Sigmoid colon (tissue), 7 donors: ENCODE measurements at places on chromosomes 4 and X. TPM values are rescaled to one million over a fixed set of nuclear protein-coding genes. Genes with fewer than 3 reads are reported as not detected.
A peak's percentile ranks its signal among the peaks of the same experiment; 100 is the strongest.

DNA sequence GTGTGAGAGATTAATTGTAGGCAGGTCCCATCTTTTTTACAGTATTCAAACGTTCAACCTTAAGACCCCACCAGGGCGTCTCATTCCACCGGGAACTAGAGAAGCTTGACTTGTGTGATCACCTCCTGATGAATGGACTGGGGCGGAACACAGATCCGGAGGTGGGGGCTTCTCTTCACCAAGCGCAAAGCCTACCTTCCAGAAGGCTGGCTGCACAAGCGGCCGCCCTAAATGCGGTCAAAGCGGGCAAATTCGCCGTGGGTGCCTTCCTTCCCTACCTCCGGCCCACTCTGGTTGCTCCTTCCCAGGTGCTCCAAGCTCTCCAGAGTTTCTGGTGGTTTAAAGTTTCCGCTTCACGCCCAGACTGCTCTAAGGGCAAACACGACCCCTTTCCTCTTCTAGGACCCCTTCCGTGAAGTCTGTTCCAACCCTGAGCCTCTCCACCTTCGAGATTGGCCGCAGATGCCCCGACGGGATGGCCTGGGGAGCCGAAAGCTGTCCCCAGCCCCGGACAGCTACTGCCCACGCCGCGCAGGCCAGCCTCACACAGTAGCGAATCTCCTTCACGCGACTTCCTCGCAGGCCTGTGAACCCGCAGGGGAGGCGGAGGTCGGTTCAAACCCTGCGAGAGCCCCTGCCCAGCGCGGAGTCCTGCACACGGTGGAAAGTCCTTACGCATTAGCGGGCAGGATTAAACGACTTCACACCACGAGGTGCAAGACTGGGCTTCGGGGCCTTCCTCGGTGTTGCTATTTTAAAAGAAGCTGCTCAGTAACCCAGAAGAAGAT, 1.6 kb upstream of the WWC2 start:
- no peaks in the 10 kb centered on the region for H3K36me3 ChIP-seq
- H3K4me1 ChIP-seq: peaks cover 20% of the 10 kb centered on the region
- H3K27me3 ChIP-seq: no peaks in the 10 kb centered on the region
- no peak for DNase-seq
- peak overlapping the region; percentile 79 for H3K4me3 ChIP-seq

DNA sequence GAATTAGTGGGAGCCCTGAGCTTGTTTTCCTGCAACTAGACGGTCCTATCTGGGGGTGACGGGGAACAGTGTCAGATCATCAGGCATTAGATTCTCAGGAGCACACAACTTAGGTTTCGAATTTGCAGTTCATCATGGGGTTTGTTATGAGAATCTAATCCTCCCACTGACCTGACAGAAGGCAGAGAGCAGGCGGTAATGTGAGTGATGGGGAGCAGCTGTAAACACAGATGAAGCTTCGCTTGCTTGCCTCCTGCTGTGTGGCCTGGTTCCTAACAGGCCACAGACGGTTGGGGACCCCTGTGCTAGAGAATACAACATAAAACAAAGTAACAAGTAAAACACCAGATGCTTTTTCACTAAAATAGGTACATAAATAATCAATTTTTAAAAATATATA, 86.2 kb upstream of the BLTP1 start:
- H3K36me3 ChIP-seq: no peaks in the 10 kb centered on the region
- H3K27me3 ChIP-seq: no peaks in the 10 kb centered on the region
- H3K27ac ChIP-seq: no peak overlapping the region
- DNase-seq: no peak

DNA sequence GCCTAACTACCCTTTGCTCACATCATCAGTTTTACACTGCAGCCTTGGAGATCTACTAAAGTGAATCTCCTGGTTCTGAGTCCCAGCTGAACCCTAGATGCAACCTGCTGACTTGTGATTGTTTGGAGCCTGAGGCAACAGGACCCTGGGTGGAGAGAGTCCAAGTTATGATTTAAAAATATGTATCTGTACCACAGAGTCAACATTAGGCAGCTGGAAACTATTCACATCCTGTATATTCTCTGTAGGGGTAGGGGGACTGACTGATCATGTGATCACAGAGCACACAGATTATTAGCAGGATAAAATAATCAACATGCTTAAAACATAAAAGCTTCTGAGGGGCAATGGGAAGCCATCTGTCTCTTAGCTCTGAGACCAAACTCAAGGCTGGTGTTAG, 52.1 kb downstream of the CT47B1 start:
- H3K36me3 ChIP-seq: no peaks in the 10 kb centered on the region
- H3K27me3 ChIP-seq: no peaks in the 10 kb centered on the region
- DNase-seq: no peak
- no peak overlapping the region for H3K27ac ChIP-seq

The TBX22 gene
- polyA plus RNA-seq: not detected

DNA sequence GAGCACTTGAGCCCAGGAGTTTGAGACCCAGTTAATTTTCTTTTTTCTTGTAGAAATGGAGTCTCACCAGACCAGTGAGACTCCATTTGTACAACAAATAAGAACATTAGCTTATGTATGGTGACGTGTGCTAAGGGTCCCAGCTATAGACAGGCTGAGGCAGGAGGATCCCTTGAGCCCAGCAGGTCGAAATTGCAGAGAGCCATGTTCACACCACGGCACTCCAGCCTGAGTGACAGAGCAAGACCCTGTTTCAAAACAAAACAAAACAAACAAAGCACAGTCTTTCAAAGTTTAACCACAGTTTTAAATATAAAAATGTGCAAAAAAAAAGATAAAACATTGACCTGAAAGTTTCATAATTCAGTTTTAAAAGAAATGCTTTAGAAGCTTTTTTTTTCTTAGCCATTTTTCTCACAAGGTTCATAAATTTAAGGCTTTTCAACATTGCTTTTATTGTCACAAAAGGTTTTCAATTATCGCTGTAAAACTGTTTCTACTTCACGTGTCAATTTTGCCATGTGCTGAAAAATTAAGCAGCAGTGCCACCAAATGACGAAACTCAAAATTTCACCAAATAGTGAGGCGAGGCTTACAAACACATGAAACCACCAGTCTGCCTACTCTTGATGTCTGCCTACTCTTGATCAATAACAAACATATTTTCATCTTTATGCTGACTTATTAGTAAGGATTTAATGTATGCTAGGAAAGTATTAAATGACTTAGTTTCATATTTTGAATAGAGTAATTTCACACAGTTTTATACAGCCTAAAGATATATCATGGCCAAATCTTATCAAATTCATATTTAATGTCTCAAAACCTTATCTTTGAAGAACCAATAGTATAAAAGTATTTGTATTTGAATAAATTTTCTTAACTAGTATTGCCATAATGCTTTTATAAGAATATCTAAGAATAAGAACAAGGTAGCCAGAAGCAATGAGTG, 126.3 kb downstream of the NEK1 start:
- no peaks in the 10 kb centered on the region for H3K27me3 ChIP-seq
- H3K36me3 ChIP-seq: no peaks in the 10 kb centered on the region
- no peaks in the 10 kb centered on the region for H3K4me1 ChIP-seq
- no peak overlapping the region for H3K27ac ChIP-seq

The GABRG1 gene
- not detected for polyA plus RNA-seq

GRCh38 chrX:17596061-17596460, 141.2 kb upstream of the SCML1 start:
- no peak overlapping the region for H3K27ac ChIP-seq
- no peak for DNase-seq
- no peaks in the 10 kb centered on the region for H3K36me3 ChIP-seq
- no peak overlapping the region for H3K4me3 ChIP-seq
- H3K27me3 ChIP-seq: no peaks in the 10 kb centered on the region

- H3K27ac ChIP-seq: no peak overlapping the region
- H3K36me3 ChIP-seq: no peaks in the 10 kb centered on the region
- H3K4me1 ChIP-seq: no peaks in the 10 kb centered on the region
- no peaks in the 10 kb centered on the region for H3K27me3 ChIP-seq
These were observed 40.6 kb upstream of the PRDX4 start for GRCh38 chrX:23626651-23627050.

- no peaks in the 10 kb centered on the region for H3K36me3 ChIP-seq
- DNase-seq: peak; percentile 57
- no peaks in the 10 kb centered on the region for H3K4me1 ChIP-seq
- no peak overlapping the region for H3K27ac ChIP-seq
- H3K4me3 ChIP-seq: no peak overlapping the region
- no peaks in the 10 kb centered on the region for H3K27me3 ChIP-seq
These were observed 33.1 kb upstream of the CDKN2AIP start for GRCh38 chr4:183411291-183411861.

DNA sequence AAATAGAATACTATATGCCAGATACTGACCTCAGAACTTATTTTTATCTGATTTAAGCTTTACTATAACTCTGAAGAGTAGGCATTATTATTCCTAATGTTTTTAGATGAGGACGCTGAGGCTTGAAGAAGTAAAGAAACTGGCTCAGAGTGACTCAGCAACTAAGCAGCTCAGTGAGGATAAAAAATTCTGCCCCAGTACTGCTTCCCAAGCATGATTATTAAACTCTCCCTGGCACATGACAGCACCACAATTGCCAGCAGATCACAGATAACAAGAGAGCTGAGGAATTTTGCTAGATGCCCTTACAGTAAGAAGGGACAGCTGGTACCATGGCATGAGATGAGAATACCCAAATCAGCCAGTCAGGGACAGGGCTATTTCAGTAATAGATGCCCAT, 219.4 kb downstream of the NKX6-1 start:
- no peaks in the 10 kb centered on the region for H3K4me1 ChIP-seq
- no peak overlapping the region for H3K4me3 ChIP-seq
- no peaks in the 10 kb centered on the region for H3K36me3 ChIP-seq

DNA sequence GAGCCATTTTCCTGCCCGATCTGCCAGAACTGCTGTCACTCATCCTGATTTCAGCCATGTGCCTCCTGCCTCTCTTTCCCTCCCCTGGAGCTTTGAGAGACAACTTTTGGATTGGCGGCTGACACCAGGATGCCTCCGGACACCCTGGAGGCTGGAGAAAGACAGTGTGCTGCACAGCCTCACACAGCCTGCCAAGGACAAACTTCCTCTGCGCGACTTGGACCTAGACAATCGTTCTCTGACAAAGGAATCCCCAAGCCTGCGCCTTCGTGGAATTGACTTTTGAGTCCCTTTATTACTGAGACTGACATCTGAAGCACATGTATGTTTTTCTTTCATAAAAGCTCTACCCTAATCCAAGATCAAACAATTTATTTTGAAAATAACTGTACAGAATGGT, 10.8 kb upstream of the LDB2 start:
- peaks cover 5% of the 10 kb centered on the region for H3K4me1 ChIP-seq
- H3K27me3 ChIP-seq: no peaks in the 10 kb centered on the region
- H3K36me3 ChIP-seq: no peaks in the 10 kb centered on the region
- H3K27ac ChIP-seq: no peak overlapping the region
- DNase-seq: no peak
- H3K4me3 ChIP-seq: no peak overlapping the region

- no peak for DNase-seq
- H3K4me3 ChIP-seq: no peak overlapping the region
These were observed 40.9 kb upstream of the MSX1 start for GRCh38 chr4:4818415-4819212.

The CYLC1 gene
- polyA plus RNA-seq: not detected

DNA sequence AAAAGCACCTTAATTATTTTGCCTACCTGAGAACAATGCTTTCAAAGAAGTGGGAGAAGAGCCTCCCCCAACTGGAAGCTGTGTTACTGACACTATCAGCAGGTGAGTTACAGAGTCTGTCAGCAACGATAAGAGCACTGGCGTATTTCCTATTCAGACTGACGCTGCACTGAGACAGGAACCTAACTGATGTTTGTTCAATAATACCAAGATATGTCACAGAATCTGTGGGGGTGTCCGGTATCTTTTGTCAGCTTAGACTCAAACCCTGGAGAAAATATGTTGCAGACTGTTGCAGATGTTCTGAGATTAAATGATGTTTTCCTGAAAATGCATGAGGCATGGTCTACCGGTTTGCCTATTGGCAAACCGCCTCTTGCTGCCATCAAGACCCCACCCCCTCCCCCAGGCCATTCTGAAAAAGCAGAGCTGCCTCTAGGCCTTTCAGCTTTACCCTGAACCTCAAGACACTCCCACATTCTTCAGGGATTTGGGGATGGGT, 115.2 kb upstream of the KIT start:
- DNase-seq: no peak
- no peak overlapping the region for H3K4me3 ChIP-seq
- no peak overlapping the region for H3K27ac ChIP-seq

GRCh38 chr4:109699553-109700225, 3.6 kb downstream of the CASP6 start:
- H3K27me3 ChIP-seq: no peaks in the 10 kb centered on the region
- DNase-seq: no peak
- no peak overlapping the region for H3K27ac ChIP-seq
- no peak overlapping the region for H3K4me3 ChIP-seq
- H3K4me1 ChIP-seq: peaks cover 14% of the 10 kb centered on the region

- no peaks in the 10 kb centered on the region for H3K27me3 ChIP-seq
- no peak for DNase-seq
- H3K4me3 ChIP-seq: no peak overlapping the region
- no peaks in the 10 kb centered on the region for H3K36me3 ChIP-seq
- H3K27ac ChIP-seq: no peak overlapping the region
- no peaks in the 10 kb centered on the region for H3K4me1 ChIP-seq
These were observed 59.3 kb downstream of the TKTL2 start for GRCh38 chr4:163414275-163414674.

The ITM2A gene
- 5.8 TPM for polyA plus RNA-seq

The DMRTC1 gene
- 0.48 TPM for polyA plus RNA-seq

DNA sequence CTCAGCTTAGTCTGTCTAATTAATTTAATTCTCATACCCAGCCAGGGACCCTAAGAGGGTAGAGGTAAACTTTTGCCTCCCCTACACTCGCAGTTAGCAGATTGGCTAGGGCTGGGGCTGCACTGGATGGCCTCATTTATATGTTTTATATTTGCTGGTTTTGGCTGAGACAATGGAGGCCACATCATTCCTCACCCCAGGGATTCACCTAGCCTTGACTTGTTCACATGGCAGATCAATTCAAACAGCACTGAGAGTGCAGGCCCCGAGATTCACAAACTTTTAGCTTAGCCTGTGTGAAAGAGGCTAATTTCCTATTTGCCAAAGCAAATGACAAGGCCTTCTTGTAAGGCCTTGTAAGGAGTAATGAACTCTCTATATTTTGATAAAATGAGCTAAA, 844.4 kb downstream of the ARAP2 start:
- H3K27ac ChIP-seq: no peak overlapping the region
- DNase-seq: no peak
- H3K36me3 ChIP-seq: no peaks in the 10 kb centered on the region
- H3K4me3 ChIP-seq: no peak overlapping the region
- H3K4me1 ChIP-seq: no peaks in the 10 kb centered on the region

The GJB1 gene
- 12.6 TPM for polyA plus RNA-seq

The SPOCK3 gene
- polyA plus RNA-seq: 0.39 TPM

The DUX4 gene
- polyA plus RNA-seq: not detected

GRCh38 chrX:17738737-17739535, 1.6 kb downstream of the SCML1 start:
- H3K27me3 ChIP-seq: no peaks in the 10 kb centered on the region
- H3K4me1 ChIP-seq: no peaks in the 10 kb centered on the region

- H3K36me3 ChIP-seq: peaks cover 7% of the 10 kb centered on the region
- DNase-seq: no peak
- no peaks in the 10 kb centered on the region for H3K27me3 ChIP-seq
- no peaks in the 10 kb centered on the region for H3K4me1 ChIP-seq
- no peak overlapping the region for H3K4me3 ChIP-seq
- H3K27ac ChIP-seq: no peak overlapping the region
These were observed 74.7 kb downstream of the PAQR3 start for GRCh38 chr4:78864405-78865024.

GRCh38 chrX:150036181-150036580, 97.9 kb upstream of the EOLA2 start:
- H3K27ac ChIP-seq: no peak overlapping the region
- no peaks in the 10 kb centered on the region for H3K36me3 ChIP-seq
- no peak for DNase-seq

The AFAP1 gene
- 14.5 TPM for polyA plus RNA-seq

GRCh38 chr4:26000274-26000950, 86.4 kb downstream of the SMIM20 start:
- H3K27me3 ChIP-seq: no peaks in the 10 kb centered on the region
- DNase-seq: no peak
- no peak overlapping the region for H3K4me3 ChIP-seq
- no peaks in the 10 kb centered on the region for H3K36me3 ChIP-seq
- H3K4me1 ChIP-seq: no peaks in the 10 kb centered on the region
